Hematopoietic multipotent progenitor cell treated with erythropoietin and hydrocortisone succinate and interleukin-3 and kit ligand, for 17 days (in vitro differentiated cells): ENCODE measurements at places on chromosomes 11 and 22.

- no peak for DNase-seq
These were observed 257.6 kb downstream of the LUZP2 start for GRCh38 chr11:24754406-24754805.

- peak; percentile 77 for DNase-seq
These were observed 92.7 kb downstream of the RRM1 start for GRCh38 chr11:4187055-4187988.

- peak; percentile 48 for DNase-seq
These were observed 697 bp downstream of the RNF169 start for GRCh38 chr11:74749127-74749964.

GRCh38 chr11:86800076-86800959, at the start of gene PRSS23:
PRSS23 (plus strand) TSS chr11:86800542; CDS start chr11:86807644, 7,102 bp downstream.
- DNase-seq, result no peak

DNA sequence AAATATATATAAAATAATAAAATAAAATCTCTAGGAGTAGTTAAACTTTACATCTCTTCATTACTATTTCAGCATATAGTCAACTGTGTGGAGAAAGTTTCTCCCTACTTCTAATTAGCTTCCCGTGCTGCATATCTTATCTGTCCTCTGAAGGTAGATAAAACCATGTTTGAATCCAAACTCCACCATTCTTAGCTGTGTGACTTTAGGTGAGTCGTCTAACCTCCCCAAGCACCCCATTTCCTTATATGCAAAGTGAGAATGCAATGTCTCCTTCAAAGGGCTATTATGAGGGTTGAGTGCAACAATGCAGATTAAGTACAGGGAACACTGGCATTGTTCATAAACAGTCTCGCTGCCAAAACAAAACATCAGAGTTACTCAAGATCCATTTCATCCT, 80.8 kb upstream of the DRD2 start:
- no peak for DNase-seq

DNA sequence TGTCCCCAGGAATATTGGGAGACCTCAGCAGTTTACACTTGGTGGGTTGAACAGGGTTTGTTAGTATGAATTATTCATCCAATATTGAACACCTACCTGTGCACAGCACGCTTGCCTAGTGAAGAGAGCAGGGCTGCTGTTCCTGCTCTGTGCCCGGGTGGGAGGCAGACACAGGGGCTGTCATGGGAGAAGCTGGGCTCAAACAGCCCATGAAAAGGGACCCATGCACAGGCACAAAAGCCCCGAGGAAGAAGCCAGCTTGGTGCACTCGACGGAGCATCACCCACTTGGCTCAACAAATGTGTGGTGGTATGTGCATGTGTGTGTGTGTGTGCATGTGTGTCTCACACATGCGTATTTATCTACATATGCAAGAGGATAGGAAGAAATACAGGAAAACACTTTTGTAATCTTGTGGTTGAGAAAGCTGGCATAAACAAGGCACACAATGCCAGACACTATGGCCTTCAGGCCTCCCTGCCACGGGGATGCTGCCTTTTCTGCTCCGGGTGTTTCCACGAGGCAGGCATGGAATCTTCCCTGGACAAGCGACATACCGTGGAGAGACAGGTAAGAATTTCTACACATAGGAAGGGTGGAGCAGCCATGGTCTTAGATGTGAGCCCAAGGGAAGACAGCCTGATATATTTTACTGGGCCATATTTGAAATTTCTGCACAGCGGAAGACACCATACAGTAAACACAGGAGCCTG, 5.0 kb upstream of the APOBEC3A start:
- no peak for DNase-seq

- no peak for DNase-seq
These were observed 13.0 kb downstream of the MS4A3 start for GRCh38 chr11:60069450-60069849.

- DNase-seq, result no peak
These were observed 137.8 kb downstream of the DBX1 start for GRCh38 chr11:20022363-20023081.

- no peak for DNase-seq
These were observed 35.8 kb upstream of the HSD17B12 start for GRCh38 chr11:43644621-43645299.

DNA sequence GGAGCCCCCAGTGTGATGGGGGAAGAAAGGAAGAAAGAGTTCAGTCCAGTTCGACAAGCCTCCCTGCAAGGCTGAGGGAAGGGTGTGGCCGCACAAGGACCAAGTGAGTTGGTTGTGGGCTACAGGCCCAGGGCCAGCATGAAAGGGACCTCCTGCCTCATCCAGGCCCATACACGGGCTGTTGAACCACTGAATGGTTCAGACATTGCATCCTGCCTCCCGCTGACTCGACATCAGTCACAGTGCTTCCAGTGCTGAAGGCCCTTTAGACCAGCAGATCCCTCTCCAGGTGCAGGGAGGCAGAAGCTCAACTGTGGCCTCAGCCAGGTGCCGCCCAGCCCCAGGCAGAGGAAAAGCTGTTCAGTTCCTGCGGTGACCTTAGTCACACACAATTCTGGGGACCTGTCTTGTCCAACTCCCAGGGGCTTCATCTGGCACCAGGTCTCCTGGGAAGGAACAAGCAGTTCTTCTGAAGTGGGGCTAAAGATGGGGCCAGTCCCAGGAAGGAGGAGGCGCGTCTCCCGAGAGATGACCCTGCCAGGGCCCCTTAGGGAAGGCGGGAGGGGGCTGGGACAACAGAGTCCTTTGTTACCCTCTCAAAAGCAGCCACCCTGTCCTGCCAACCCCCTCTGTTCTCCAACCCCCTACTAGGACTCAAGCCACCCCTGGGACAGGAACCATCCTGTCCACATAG, 6.6 kb downstream of the ARRB1 start:
- DNase-seq, result peak; percentile 3

- DNase-seq, result peak; percentile 78
These were observed 707 bp upstream of the FTH1 start for GRCh38 chr11:61967924-61968757.

GRCh38 chr11:47928426-47928825, 51.9 kb upstream of the PTPRJ start:
- no peak for DNase-seq

DNA sequence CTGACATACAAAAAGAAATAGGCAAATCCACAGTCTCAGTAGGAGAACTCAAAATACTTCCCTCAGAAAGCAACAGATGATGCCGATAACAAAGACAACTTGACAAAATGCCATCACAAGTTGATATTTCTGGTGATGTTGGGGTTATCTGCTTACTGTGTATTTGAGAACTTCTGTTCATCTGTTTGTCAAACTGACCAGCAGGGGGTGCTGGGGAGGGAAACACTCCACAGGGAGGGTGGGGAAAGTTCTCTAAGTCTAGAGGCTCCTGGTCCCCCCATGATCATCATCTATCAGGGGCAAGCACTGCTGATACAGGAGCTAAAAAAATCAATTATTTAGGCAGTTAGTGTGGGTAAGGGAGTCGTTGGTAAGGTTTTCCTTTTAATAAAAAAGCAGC, 19.2 kb downstream of the GLYATL1 start:
- DNase-seq, result peak; percentile 43

DNA sequence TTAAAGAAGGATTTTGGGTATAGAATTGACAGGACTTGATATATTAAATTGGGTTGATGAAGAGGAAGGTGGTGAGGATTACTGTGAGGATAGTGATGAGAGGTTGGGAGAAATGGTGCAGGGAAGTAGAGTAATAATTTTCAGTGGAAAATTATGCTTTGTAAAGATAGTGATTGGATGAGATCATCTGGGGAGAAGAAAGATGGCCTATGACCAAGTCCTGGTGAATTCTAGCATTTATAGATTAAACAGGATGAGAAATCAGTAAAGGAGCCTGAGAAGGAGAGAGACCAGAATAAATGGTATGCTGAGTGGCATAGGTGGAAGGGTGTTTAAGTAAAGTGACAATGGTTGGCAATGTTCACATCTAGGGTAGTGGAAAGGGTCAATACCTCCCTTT, 15.0 kb downstream of the IPO7 start:
- no peak for DNase-seq

DNA sequence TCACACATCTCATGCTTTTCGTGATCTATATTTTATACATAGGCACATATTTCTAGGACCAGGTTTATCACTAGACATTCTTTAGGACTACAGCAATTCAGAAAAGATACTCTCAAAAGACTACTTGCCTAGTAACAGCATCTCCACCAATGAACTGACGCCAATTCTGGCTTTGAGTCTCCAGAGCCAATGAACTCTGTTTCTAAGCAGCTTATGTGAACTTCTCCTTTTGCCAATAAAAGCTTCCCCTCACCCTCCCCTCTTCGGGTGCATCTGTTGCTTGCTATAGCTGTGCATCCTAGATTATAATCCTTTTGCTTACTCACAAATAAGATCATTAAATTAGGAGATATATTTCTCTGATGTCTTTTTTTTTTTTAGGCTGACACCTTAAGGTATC, 11.4 kb upstream of the ANKK1 start:
- DNase-seq, result no peak

DNA sequence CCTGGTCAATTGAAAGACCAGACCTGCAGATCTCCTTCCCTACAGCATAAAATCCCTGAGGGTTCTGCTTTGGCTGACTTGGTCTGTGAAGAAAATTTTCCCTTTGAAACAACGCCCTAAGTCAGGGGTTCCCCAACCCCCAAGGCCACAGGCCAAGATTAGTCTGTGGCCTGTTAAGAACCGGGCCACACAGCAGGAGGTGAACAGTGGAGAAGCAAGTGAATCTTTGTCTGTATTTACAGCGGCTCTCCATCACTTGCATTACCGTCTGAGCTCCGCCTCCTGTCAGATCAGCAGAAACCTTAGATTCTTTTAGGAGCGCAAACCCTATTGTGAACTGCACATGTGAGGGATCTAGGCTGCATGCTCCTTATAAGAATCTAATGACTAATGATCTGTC, 38.2 kb downstream of the CCDC83 start:
- DNase-seq, result no peak

DNA sequence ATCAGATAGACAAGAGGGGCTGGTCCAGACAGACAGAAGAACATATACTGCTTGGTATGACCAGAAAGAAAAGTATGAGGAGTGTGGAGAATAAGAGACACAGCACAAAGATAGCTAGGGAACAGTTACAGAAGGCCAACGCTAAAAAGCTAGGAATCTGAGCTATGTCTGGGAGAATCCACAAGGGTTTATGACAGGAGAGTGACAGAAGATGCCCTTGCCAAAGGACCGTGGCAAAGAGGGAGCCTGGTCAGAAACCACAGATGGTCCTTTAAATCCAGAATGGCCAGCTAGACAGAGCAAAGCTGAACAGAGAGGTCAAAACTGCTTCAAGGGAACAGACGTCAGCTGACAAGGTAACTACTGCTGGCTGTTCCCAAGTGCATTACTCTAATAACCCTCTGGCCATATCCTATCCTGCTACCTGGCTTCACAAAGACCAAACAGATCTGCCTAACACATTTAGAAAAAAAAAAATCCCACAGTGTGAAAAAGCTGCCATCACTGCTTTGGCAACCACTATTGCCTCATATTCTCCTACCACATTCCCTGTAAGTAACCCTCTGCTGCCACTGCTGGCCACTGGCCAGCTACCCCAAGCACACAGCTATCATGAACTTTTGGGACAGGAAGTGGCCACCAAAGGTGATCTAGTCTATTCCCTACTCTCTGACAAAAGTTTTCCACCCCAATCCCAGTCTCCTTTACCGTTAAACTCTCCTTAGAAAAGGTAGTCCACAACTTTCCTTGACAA, 7.3 kb downstream of the SERGEF start:
- no peak for DNase-seq
